ENCODE measurements at places on chromosomes 7 and 10. TPM values are rescaled to one million over a fixed set of nuclear protein-coding genes. Genes with fewer than 3 reads are reported as not detected.

Gene SMKR1
- total RNA-seq = 0.52 TPM

Gene PAPOLB
- total RNA-seq = under 0.01 TPM

Gene MRPL32
- total RNA-seq = 56.5 TPM

Gene PAX4
- not detected for total RNA-seq

Gene EPHA1
- total RNA-seq = 34.3 TPM

Gene HOXA9
- 1.5 TPM for total RNA-seq

Gene FOXP2
- total RNA-seq = 0.19 TPM

Gene ANKRD22
- total RNA-seq = 15.5 TPM

Gene RTKN2
- total RNA-seq = 5.0 TPM

Gene HOXA11
- not detected for total RNA-seq

Gene MYO1G
- 47.0 TPM for total RNA-seq

Gene PDE1C
- 2.4 TPM for total RNA-seq

Gene CH25H
- total RNA-seq = 8.5 TPM

Gene WDR37
- total RNA-seq = 8.5 TPM

Gene CSGALNACT2
- 16.1 TPM for total RNA-seq

Gene TNKS2
- 32.2 TPM for total RNA-seq

Gene KNDC1
- 0.19 TPM for total RNA-seq

Gene VSTM4
- total RNA-seq = 3.4 TPM
